NK-92 treated with Interleukin-12 subunit alpha and Interleukin-12 subunit beta, amount 100 ng/mL, for 24 hours (cell line): ENCODE measurements at places on chromosomes 6 and 20.

- no peak for DNase-seq
These were observed 121.5 kb upstream of the MCHR2 start for GRCh38 chr6:100115407-100116101.

- DNase-seq = no peak
These were observed 14.4 kb downstream of the CYB5R4 start for GRCh38 chr6:83873869-83874268.

DNA sequence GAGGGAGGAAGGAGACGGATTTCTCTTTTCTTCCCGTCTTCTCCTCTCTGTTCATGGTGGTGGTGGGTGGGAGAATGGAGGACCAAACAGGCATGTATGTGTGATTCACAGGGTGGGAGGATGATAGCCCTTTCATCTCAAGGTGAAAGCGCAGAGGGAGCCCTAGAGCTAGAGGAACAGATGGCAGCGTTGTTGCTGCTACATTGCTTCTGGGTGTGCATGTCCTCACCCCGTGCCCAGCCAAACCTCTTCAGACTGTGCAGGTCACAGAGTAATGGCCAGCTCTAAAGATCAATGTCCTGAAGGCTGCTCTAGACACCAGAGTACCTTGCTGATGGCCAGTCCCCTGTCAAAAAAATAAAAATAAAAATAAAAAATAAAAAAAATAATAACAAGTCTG is 301.8 kb downstream of the TBC1D7 start:
- DNase-seq = no peak

DNA sequence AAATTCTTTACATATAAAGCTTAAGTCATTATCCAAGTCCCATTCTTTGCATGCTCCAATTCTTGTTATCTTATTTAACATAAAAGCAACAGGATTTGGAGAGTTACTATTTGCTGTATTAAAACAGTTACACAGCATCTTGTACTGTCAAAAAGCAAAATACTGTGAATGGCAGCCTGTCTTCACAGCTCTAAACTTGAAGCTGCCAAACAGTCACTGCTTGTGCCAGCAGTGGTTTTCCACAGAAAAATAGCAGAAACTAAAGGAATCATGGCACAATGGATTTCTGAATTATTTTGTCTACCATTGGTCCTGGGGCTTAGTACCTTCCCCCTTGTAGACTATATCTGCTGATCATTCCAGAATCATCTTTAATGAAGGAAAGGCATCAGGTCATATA is 107.5 kb downstream of the SESN1 start:
- DNase-seq = no peak

- no peak for DNase-seq
These were observed 14.8 kb downstream of the DSTN start for GRCh38 chr20:17584689-17585088.
